ENCODE measurements at places on chromosomes 16 and 17. TPM values are rescaled to one million over a fixed set of nuclear protein-coding genes. Genes with fewer than 3 reads are reported as not detected.

Gene PDIA2
- total RNA-seq, result not detected

Gene SEPTIN1
- 4.6 TPM for total RNA-seq

Gene VAMP2
- total RNA-seq, result 30.2 TPM

- DNase-seq, result no peak
Measured at GRCh38 chr17:8322061-8322460, 12.0 kb downstream of the ARHGEF15 start.

GRCh38 chr17:63249256-63250004 lies 196.7 kb downstream of the CYB561 start:
- DNase-seq, result no peak

All from breast epithelium (tissue), 4 donors.